ENCODE measurements at places on chromosomes 1 and 21. TPM values are rescaled to one million over a fixed set of nuclear protein-coding genes. Genes with fewer than 3 reads are reported as not detected.

Gene PGLYRP3
- total RNA-seq: not detected

Gene DMRTA2
- total RNA-seq: not detected

Gene KCNJ15
- 1.3 TPM for total RNA-seq

Gene ADAMTS4
- total RNA-seq: 117 TPM

Gene JAM2
- 41.8 TPM for total RNA-seq

Gene ANKRD34A
- total RNA-seq: 1.8 TPM

Gene KRTAP12-2
- total RNA-seq: not detected

Gene VANGL2
- total RNA-seq: 5.1 TPM

DNA sequence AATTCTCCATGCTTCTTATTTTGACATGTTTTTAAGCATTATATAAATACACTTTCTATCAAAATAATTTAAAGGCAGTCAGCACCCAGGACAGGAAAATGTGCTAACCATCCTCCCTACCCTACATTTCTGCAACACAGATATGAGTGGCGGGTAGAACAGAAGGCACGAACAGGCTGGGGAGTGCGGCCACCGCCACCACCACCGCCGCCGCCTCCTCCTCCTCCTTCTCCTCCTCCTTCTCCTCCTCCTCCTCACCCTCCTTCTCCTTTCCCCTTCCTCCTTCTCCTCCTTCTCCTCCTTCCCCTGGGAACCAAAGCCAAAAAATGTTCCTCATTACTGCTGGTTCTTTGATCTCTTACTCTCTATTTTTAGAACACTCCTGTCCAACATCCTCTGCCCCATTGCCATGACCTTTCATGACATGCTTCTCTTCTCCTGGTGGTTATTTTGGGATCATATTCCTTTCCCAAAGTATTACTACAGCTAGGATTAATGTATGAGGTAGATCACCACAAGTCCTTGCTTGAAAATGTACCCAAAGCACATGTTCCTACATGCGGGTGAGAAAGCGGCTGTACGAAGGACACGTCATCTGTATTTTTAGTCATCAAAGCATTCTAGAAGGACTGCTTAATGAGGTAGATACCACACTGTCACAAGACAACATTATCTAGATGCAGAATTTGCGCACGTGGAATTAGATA is 24.5 kb upstream of the CCN1 start:
- DNase-seq: no peak

GRCh38 chr1:47515164-47515789 is 77.4 kb downstream of the FOXD2 start:
- no peak for DNase-seq

- DNase-seq: no peak
Observed at GRCh38 chr1:24986372-24986965, 56.4 kb upstream of the RUNX3 start.

DNA sequence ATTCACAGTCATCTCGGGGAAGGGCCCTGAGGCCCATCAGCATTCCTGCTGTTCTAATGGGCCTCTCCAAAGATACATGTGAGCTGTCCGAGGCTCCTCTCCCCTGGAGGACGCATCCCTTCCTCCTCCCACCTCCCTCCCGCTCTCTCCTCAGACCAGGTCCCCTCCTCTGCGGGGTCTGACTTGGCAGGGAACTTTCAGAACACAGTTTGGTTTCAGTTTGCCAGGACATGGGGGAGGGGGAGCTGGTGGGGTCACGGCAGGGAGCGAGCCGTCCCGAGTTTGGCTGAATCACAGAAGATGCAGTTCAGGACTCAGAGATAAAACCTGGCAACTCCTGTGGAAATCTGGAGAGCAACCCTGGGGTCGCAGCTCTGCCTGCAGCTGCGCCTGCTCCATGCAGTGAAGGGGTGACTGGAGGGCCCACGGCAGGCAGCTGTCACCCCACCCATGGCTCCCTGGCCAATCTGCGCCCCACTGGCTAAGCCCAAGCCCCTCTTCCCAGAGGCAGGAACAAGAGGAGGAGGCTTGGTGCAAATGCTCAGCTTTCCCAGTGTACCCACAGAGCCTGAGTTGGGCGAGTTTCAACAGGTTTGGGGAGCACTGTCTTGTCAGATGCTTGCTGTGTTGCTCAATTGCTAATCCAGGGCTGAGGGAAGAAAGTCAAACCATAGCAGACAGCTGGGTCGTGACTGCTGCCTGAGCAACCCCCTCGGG is 5.7 kb downstream of the WNT4 start:
- no peak for DNase-seq

DNA sequence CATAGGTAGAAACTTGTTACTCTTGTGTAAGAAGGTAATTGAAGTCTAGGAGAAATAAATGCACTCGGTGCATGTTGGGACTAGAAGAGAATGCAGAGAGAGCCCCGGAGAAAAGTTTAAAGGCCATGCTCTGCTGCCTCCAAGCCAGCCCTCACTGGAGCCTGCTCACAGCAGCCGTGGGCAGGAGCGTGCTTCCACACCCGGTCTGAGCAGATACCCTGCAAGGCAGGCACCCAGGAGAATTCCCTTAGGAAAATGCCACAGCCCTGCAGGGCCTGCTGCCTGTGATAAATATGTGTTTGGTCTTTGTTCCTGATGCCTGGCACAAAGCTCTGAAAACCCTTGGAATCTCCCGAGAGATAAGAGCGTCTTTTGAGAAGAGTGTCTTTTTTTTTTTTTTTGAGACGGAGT is 22.8 kb downstream of the C2CD2 start:
- no peak for DNase-seq

GRCh38 chr1:165364568-165365133 is 8.1 kb upstream of the LMX1A start:
- DNase-seq: peak; percentile 62

DNA sequence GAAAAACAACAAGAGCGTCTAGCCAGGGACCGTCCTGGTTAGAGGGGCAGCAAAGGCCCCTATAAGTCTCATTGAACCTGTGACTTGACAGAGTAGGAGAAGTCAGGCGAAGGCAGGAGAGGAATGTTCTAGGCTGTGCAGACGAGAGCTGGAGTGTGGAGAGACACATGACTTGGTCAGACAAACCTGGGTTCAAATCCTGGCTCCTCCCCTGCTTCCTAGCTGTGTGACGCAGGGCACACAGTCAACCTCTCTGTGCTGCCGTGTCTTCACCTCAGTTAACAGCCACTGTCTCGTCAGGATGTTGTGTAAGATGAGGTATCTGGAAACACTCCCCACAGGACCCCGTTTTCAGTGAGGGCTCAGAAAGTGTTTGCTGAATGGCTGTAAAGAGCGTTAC is 15.6 kb downstream of the SLC66A1 start:
- no peak for DNase-seq

DNA sequence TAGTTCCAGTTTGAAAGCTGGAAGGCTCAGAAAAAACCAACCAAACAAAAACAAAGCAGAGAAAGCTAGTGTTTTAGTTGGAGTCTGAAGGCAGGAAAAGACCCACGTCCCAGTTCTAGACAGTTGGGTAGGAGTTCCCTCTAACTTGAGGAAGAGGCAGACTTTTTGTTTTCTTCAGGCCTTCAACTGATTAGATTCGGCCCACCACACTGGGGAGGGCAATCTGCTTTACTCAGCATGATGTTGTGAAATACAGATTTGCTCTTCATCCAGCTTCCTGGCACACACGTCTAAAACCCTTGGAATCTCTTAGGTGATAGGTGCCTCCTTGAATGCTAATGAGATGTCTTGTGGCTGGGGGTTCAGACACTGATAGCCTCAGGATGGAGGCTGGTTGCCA is 49.1 kb upstream of the CSF3R start:
- no peak for DNase-seq

All from left cardiac atrium (tissue), 4 donors.